ENCODE measurements at places on chromosomes 6 and 20. TPM values are rescaled to one million over a fixed set of nuclear protein-coding genes. Genes with fewer than 3 reads are reported as not detected.

DNA sequence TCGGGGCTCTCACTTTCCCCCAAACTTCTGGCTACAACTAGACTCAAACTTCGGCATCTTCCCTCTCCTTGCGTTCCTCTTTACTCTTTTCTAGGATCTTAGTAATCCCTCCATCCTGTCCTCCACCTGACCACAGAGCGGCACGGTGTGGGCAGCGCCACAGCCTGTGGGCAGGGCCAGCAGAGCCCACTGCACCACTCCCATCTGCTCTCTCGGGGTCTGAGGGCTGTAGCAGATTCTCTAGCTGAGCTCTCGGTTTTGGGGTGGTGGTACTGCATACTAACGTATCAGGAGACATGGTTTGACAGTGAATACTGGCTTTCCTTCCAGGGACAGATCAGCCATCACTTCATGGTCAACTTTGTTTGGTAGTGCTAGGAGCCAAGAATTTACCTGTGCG, 57.4 kb downstream of the EZR start:
- DNase-seq, result no peak

IP6K3 gene
- 0.07 TPM for total RNA-seq

DNA sequence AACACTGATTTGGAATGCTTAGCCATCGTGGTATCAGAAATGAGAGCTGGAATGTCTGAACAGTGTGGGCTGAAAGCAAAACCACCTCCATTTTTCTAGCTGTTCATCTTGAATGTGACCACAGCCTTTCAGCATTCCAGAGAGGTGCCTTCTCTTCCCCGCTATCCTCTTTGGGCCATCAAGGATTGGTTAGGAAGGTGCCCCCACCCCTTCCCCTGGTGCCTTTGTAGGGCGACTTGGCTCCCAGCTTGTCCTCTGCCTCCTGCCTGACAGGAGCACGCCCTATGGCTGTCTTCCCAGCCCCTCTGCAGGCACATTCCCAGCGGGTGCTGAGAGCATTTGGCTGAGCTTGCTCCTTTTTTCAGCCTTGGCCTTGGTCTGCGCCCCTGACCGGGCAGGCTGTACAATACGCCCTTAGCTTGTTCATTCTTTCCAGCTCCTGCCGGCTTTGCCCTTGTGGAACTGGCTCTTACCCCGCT, 97.5 kb downstream of the ARMC2 start:
- DNase-seq, result no peak

MCHR2 gene
- total RNA-seq, result not detected

- no peak for DNase-seq
Measured at GRCh38 chr6:36345681-36346466, 9.2 kb upstream of the BNIP5 start.

GMPR gene
- total RNA-seq, result not detected

GRCh38 chr20:49668181-49668877, 45.3 kb downstream of the B4GALT5 start:
- DNase-seq, result peak; percentile 95

DNA sequence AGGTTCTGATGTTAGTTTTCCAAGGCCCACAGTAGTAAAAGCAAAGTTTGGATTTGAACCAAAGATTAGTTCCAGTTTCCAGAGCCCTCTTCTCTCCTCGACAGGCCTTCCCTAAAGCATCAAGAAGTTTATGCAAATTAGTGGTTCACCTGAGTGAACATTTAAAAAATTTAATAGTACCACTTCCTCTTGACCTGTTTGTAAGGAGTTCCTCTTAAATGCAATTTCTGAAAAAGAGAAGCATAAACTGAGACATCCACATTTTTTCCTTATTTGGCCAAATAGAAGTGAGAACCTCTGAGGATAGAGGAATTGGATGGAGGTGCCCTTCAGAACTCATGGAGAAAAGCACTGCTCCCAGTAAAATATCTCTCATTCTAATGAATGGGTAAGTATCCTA, 1.2 kb upstream of the DSE start:
- DNase-seq, result no peak

DNA sequence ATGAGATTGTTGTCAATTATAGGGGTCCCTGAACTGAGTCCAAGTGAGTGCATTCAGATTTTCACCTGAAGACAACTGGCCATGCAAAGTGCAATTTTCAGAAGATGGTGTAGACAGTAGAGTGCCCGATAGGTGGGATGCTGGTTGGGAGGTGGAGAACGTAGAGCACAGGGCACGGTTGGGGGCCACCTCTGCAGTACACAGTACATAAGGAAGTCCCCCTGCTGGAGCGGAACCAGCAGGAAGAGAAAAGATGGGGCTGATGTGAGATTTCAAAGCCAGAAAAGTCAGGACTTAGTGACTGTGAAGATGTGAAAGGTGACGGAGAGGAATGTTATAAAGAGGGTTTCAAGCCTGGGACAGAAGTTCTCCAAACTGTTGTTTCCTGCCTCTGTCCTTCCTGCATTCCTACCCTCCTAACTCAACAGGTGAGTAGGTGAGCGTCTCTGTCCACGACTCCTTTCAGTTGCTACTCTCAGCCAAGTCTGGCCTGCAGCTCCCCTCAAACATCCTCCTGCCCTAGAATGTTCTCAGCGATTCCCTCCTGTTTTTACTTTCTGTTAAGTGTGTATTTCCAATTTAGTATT, 330.8 kb downstream of the PRL start:
- no peak for DNase-seq

TREM1 gene
- total RNA-seq, result not detected

DNA sequence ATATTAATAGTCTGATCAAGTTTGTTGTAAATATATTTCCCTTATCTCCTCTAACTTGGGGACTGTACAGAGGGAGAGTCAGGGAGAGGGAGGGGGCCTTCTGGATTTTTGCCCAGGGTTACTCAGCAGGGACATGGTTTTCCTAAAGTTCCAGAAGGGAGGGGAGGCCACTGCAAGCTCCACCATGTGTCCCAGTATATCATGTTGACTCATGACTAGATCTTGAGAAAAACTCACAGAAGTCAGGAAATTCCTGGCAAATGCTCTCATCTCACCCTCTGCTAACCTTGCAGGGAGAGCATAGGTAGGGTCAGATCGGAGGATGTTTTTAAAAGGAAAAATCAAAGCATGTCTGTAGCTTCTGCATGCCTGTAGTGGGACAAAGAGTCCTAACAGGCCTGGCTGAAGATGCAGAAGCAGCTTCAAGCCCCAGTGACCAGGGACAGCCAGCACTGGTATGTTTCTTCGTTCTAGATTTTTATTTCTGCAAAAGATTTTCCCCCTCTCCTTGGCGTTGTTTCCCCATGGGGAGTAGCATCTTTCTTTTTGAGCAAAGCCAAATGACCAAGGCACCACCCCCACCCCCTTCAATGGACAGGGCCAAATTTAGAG, 272.9 kb upstream of the SUPT3H start:
- DNase-seq, result peak; percentile 85

DNA sequence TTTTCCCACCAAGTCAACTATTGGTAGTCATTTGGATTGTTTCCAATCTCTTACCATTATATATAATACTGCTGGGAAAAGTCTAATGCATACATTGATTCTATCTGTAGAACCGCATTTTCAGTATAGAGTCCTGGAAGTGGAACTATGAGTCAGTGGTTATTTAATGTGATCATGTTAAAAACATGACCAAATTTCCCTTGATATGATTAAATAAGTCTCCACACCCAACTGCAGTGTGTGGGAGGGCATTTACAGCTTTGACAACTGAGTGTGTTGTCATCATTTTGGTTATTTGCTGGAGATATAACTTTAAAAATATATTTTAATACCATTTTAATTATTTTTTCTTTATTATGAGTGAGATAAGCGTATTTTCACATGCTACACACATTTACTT, 1027.6 kb downstream of the EYS start:
- no peak for DNase-seq

DNA sequence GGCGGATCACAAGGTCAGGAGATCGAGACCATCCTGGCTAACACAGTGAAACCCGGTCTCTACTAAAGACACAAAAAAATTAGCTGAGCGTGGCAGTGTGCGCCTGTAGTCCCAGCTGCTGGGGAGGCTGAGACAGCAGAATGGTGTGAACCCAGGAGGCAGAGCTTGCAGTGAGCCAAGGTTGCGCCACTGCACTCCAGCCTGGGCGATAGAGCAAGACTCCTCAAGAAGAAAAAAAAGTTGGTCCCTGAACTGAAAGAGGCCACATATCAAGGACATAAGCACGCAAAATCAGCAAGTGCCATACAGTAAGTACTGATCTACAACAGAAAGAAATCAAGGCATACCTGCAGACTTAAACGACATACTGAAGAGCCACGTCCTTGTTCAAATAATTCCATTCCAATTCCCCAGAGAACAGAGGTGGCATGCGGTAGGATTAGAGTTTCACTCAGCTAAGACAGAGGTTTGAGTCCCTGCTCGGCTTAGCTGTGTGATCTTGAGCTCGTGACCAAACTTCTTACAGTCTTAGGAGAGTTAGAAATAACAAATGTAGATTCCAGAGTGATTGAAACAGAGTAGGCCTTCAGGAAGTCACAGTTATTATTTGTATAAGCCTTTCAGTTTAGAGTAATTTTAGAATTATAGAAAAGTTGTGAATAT, 29.2 kb downstream of the B4GALT5 start:
- DNase-seq, result no peak

- no peak for DNase-seq
Measured at GRCh38 chr6:100806296-100806695, 74.8 kb downstream of the ASCC3 start.

DNA sequence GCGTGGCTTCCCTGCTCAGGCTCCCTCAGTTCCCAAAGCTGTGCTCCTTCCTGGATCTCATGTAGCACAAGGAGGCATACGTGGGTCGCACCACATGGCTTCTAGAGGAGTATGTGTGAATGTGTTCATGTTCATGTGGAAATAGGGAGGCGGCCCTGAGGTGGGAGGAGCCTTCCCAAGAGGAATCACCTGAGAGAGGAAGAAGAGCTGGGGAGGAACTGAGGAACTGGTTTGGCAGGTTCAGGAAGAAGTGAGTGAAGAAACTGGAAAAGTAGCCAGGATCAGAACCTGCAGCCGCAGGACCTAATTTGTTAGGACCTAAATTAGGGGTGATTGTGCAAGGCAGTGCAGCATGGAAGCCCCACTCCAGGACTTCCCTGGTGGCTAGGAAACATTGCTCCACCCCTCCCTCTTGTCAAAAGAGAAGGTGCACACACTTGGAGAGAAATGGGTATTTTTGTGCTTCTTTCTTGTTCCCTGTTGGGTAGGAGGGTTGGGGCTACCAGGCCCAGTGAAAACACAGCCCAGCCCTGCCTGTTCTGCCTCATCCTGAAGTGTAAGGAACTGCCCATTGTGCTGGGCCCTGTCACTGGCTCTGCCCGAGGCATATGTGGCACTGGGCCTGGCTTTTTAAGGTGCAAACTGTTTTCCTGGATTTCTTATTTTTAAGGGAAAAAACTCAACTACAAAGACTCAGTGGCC, 20.7 kb downstream of the SYNJ2 start:
- no peak for DNase-seq

DNA sequence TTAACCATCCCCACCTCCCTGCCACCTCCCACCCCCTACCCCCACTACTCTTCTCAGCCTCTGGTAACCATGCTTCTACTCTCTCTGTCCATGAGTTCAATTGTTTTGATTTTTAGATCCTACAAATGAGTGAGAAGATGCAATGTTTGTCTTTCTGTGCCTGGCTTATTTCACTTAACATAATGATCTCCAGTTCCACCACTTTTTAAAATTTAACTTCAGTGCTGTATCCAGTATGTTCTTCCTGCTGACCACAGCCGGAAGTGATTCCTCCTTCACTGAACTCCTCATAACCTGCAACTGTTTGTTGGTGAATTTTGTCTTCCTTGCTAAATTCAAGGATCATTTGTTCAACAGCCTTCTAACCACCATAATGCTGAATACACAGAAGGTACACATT, 3.9 kb downstream of the MAP7 start:
- DNase-seq, result peak; percentile 76

- no peak for DNase-seq
Measured at GRCh38 chr6:14095437-14095836, 22.1 kb upstream of the CD83 start.

- DNase-seq, result no peak
Measured at GRCh38 chr6:119676230-119676629, 326.7 kb upstream of the MAN1A1 start.

DNA sequence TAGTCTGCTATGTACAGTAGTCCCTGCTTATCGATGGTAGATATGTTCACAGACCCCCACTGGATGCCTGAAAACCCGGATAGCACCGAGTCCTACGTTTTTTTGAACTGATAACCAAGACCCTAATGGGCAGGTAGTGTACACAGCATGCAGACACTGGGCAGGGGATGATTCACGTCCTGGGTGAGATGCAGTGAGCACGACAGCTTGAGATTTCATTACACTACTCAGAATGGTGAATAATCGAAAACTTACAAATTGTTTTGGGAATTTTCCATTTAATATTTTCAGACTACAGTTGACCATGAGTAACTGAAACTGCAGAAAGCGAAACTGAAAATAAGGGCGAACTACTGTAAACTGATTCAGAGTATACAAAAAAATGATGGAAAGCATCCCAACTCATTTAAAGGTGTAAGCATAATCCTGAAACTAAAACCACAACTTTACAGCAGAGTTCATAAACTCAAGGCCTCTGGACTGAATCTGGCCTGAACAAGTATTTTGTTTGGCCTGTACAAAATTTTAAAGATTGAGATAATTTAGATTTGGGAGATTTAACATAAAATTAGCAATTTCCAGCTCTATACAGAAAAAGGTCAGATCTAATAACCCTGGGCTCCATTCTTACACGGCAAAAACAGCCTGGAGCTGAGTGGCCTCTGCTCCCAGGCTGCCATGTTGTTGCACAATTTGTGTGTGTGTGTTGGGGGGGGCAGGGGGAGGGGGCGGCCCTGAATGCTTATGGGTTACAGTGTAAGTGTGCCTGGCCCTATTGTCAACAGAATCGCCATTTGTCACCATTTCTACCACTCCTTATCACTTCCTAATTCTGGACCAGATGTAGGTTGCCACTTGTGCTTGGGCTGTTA, 34.9 kb downstream of the RNF24 start:
- peak; percentile 33 for DNase-seq

GRCh38 chr6:16872543-16873235, 111.4 kb upstream of the ATXN1 start:
- DNase-seq, result no peak

CST1 gene
- total RNA-seq, result 29.3 TPM

DNA sequence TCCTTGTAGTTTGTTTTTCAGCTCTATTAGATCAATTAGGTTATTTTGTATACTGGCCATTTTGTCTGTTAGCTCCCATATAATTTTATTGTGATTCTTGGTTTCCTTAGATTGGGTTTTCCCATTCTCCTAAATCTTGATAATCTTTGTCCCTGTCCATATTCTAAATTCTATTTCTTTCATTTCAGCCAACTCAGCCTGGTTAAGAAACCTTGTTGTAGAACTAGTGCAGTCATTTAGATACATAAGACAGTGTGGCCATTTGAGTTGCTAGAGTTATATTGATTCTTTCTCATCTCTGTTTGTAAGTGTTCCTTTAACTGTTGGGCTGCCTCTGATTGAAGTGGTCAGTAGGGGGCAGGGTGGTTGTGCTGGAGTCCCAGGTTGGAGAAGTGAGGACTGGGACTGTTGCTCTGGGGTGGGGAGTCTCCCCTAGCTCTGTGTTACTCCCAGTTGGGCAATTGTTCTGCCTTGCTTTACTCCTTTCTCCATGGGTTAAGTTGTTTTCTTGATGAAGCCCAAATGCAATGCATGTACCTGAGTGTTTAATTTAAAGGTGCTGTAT, 98.8 kb upstream of the NRN1 start:
- DNase-seq, result no peak

COQ3 gene
- 7.7 TPM for total RNA-seq

TTK gene
- 34.6 TPM for total RNA-seq

CGAS gene
- 21.9 TPM for total RNA-seq

- no peak for DNase-seq
Measured at GRCh38 chr6:166284640-166285039, 23.6 kb downstream of the PRR18 start.

PI3 gene
- total RNA-seq, result not detected

PPP1R3G gene
- 0.26 TPM for total RNA-seq
